Kidney (tissue), 22 donors: ENCODE measurements at places on chromosomes 11 and 22.

GRCh38 chr11:124793466-124794278, 6.5 kb downstream of the MSANTD2 start:
- no peak for DNase-seq

DNA sequence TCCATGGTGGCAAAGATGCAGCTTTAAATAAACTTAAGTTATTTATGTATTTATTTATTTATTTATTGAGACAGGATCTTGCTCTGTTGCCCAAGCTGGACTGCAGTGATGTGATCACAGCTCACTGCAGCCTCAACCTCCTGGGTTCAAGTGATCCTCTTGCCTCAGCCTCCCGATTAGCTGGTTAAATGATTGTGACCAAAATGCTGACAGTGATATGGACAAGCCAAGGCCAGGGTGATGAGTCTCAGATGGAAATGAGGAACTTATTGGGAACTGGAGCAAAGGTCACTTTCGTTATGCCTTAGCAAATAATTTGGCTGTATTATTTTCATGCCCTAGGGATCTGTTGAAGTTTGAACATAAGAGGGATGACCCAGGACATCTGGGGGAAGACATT, 9.3 kb upstream of the LRP5 start:
- no peak for DNase-seq

GRCh38 chr11:69524991-69525411, 43.5 kb downstream of the LINC01488 start:
- DNase-seq = no peak

DNA sequence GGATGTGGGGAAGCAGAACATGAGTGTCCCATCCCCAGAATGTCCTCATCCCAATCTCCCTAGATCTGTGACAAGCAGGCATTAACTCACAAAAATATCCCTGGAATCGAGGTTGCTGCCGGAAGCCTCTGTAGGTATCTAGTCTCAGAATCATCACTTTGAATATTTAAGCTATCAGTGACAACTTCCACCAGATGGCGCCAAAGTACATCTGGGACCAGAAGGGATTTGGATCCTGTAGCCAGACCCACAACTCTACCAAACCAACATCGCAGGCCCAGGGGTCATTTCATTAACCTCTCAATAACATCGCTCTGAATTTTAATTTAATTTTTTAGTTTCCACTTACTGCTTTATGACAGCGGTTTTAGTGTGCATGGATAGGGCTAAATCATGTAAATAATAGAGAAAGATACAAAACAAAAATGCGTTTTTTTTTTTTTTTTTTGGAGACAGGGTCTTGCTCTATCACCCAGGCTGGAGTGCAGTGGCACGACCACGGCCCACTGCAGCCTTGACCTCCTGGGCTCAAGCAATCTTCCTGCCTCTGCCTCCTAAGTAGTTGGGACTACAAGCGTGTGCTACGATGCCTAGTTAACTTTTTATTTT, 1.1 kb upstream of the EXT2 start:
- peak; percentile 75 for DNase-seq

- no peak for DNase-seq
Observed at GRCh38 chr11:87866951-87867350, 308.3 kb downstream of the RAB38 start.

- DNase-seq = no peak
Observed at GRCh38 chr22:23034621-23035556, 35.4 kb upstream of the GNAZ start.
